ENCODE measurements at places on chromosomes 6 and 20. TPM values are rescaled to one million over a fixed set of nuclear protein-coding genes. Genes with fewer than 3 reads are reported as not detected.

GRCh38 chr6:153613719-153614455 lies 425.2 kb upstream of the OPRM1 start:
- no peak for DNase-seq

The GPR6 gene
- total RNA-seq: not detected

The C6orf58 gene
- total RNA-seq: not detected

GRCh38 chr6:168730931-168731716 lies 290.1 kb downstream of the SMOC2 start:
- no peak for DNase-seq

- no peak for DNase-seq
These were observed 217.5 kb downstream of the GJA1 start for GRCh38 chr6:121652726-121653623.

The TNFRSF6B gene
- 0.54 TPM for total RNA-seq

- DNase-seq: no peak
These were observed 6.9 kb downstream of the NOTCH4 start for GRCh38 chr6:32216998-32217397.

DNA sequence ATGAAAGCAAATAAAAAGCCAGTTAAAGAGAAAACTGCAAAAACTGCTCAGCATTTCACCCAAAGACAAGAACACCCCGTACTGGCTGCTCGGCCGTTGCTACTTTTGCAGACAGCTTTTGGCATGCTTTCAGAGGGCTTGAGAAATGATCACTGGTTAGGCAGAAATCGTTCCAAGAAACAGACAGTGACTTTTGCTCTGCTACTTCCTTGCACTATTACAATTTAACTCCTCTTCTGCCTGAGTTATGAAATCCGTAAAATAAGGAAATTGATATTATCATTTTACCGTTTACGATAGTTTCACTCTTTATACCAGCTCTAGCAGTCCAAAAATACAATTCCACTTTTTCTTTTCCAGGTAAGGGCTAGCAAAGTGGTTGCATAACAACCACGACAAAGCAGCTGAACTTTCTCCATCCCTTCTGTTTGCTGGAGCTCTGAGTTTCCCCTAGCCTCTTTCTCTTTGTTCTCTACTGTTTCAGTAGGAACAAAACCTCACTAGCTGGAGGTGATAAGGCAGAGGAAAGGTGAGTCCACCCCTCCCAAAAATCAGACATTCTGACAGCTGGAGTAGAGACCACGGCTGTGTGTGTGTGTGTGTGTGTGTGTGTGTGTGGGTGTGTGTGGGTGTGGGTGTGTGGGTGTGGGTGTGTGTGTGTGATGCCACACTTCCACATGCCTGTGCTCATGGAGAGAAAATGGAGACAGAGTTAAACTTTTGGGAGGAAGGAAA lies 191.8 kb upstream of the RREB1 start:
- DNase-seq: peak; percentile 38

The POM121L2 gene
- not detected for total RNA-seq

The CRIP3 gene
- total RNA-seq: 0.27 TPM

- DNase-seq: no peak
These were observed 2.8 kb upstream of the KCNQ2 start for GRCh38 chr20:63475209-63475608.

The MYB gene
- 250 TPM for total RNA-seq

- DNase-seq: no peak
These were observed 4.2 kb downstream of the BEND6 start for GRCh38 chr6:56959094-56959493.

- DNase-seq: no peak
These were observed 958.8 kb downstream of the TFAP2A start for GRCh38 chr6:9455864-9456658.

The RIPPLY2 gene
- total RNA-seq: not detected

The ZC3H12D gene
- total RNA-seq: 3.8 TPM

- no peak for DNase-seq
These were observed 1.2 kb downstream of the ALDH8A1 start for GRCh38 chr6:134948691-134949090.

The ID4 gene
- 0.27 TPM for total RNA-seq

- no peak for DNase-seq
These were observed 46.1 kb upstream of the TNFAIP3 start for GRCh38 chr6:137820952-137821351.

GRCh38 chr6:437037-437392 lies 45.5 kb downstream of the IRF4 start:
- DNase-seq: no peak

The EPB41L1 gene
- 1.3 TPM for total RNA-seq

DNA sequence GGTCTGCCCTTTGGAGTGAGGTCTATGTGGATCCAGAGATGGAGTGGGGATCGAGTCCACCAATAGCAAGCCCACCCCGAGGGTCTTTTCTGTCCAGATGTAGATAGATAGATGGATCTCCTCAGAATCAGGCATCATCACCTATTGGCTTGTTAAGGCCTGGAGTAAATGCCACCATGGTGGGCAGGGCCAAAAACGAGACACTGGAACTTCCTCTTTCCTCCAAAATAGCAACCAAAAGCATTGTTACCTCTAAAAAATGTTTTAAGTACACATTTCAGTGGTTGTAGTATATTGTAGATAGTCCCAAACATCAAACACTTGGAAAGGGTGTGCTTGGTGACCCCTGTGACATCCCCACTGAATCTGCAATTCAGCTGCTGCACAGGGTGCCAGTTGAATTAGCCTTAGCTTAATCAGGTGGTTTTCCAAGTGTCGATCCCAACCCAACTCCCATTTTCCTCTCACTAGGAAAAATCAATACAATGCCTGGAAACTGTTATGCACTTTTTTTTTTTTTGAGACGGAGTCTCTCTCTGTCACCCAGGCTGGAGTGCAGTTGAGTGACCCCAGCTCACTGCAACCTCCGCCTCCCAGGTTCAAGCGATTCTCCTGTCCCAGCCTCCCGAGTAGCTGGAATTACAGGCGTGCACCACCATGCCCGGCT lies 35.0 kb upstream of the NELFCD start:
- DNase-seq: peak; percentile 3

DNA sequence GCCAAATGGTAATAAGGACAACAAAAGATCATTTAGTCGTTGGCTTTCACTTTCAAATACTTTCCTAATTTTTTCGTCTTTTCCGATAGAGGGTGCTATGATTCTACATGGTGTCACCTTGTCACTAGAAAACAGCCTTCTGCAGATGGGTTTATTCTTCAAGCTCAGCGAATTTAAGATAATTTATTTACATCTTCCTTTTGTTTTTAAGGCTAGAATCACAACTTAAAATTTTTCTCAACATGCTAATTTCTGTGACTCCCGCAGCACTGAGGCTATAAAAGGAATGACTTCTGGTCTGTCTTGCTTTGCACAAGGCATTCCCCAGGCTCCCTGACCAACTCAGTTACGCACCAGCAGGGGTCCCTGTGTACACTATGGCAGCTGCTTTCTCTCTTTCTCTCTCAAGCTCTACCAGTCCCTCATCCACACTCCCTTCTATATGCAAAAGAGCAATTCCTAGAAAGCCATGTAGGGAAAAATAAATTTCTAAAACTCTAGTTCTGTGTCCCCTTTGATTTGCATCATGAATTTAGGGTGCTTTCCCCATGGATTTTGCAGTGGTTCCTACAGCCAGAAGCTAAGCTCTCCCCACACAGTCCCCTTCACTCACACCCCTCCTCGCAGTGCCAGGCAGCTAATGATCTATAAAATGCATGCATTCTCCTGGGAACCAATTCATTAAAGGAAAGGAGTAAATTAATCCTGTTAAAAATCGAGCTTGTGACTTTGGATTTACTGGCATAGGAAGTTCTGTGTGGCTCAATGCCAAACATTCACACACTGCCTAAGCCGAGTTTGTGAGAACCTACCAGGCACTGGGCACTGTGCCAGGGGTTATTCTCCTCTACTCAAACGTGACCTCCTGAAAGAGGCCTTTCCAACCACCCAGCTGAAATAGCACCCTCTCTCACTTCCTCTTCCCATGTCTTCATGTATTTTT lies 74.5 kb downstream of the DCDC2 start:
- peak; percentile 5 for DNase-seq

The PPP1R16B gene
- 10.8 TPM for total RNA-seq

DNA sequence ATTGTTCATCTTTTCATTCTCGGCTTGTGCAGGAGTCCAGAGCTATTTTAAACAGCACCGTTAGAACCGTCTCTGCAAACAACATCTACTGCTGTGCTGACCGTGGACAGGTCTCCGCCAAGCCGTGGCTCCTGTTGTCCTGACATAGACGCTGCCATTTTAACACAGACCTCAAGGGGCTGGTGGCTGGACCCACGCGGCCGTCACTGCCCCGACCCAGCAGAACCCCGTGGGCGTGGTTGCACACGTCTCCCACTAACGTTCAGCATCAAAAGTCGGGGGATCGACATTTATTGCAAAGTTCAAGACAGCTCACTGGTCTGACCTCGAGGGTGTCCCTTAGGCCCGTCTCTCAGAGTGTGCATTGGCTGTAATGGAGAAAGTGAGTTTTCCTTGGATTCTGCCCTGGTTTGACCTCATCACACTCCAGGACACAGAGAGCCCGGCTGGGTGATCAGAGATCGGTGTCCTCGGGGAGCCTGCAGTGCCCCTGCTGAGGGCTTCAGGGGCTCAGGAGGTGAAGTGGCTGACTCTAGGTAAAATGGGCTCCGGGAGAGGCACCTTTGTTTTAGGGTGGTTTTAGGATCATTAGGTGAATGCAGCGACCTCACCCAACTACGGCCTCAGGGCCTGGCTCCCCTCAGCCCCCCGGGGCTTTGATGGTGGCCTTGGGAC lies 363.2 kb downstream of the THBS2 start:
- DNase-seq: no peak

DNA sequence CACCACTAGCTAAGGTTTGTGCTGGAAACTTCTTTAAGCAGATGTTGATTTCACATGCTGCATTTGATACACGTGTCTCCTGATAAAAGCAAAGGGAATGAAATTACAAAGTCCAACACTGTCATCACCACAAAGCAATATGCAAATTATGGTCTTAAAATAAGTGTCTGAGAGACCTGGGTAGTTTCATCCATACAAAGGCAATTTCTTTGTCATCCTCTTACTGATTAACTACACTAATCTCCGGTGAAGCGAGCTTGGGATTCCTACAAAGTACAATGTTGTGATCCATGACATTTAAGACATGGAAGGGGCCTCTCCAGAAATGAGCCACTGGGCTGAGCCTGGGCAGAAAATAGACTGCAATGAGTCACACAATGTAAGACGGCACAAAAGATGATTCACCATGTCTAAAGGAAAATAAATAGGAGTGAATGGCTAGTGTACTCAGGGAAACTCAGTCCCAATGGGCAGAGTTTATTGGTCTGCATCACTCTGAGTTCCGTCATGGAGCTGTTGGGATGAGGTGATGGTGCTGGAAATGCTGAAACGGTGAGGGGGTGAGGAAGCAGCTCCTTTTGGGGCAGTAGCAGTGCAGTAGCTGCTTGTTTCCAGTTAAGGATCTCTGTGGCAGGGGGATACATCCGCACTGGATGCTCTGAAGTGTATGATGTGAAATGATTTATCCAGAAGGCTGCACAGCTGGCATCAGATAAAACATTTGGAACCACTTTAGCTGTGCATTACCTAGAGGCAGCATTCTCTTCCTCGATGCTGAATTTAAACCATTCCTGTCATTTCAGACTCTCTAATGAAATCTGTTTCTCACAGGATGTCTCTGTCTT lies 103.3 kb downstream of the IBTK start:
- DNase-seq: no peak

GRCh38 chr6:166757232-166758135 lies 130.4 kb upstream of the RPS6KA2 start:
- no peak for DNase-seq

DNA sequence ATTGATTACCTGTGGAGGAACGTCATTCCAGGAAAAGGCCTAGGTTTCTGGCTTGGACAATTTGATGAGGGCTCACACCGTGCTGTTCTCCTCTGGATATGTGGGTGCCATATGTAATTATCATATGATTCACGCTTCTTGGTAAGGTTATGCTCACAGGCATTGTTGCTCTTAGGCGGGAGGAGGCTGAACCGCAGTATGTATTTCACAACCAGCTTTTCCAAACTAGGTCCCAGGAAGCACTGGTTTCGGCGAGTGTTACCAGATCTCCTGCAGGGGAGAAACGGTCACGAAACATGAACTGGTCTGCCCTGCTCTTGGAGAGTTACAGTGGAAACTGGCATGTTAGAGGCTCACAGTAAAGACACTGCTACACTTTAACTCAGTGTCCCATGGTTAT lies 793 bp upstream of the FAM50B start:
- no peak for DNase-seq

- no peak for DNase-seq
These were observed 72.0 kb downstream of the DST start for GRCh38 chr6:56570413-56571359.

The C4B gene
- total RNA-seq: 4.6 TPM

DNA sequence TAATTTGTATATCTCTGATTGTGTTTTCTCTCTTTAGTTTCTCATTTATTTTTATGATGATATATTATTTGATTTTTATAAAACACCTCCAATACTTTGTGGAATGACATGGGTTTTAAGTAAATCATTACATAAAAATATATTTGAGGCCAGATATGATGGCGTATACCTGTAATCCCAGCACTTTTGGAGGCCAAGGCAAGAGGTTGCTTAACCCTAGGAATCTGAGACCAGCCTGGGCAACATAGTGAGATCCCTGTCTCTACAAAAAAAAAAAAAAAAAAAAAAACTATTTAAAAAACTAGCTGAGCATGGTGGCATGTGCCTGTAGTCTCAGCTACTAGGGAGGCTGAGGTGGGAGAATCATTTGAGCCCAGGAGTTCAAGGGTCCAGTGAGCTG lies 87.3 kb downstream of the BMP6 start:
- no peak for DNase-seq

GRCh38 chr20:31667315-31668285 lies 29.9 kb downstream of the COX4I2 start:
- DNase-seq: peak; percentile 88

The RUNX2 gene
- 26.1 TPM for total RNA-seq

- DNase-seq: peak; percentile 42
These were observed 681 bp downstream of the DIDO1 start for GRCh38 chr20:62925420-62926228.

- DNase-seq: peak; percentile 16
These were observed 731.4 kb upstream of the CITED2 start for GRCh38 chr6:140105857-140106256.

GRCh38 chr6:78909391-78909790 lies 42.0 kb downstream of the IRAK1BP1 start:
- no peak for DNase-seq

The LINC00237 gene
- total RNA-seq: not detected

The PREP gene
- 14.8 TPM for total RNA-seq

DNA sequence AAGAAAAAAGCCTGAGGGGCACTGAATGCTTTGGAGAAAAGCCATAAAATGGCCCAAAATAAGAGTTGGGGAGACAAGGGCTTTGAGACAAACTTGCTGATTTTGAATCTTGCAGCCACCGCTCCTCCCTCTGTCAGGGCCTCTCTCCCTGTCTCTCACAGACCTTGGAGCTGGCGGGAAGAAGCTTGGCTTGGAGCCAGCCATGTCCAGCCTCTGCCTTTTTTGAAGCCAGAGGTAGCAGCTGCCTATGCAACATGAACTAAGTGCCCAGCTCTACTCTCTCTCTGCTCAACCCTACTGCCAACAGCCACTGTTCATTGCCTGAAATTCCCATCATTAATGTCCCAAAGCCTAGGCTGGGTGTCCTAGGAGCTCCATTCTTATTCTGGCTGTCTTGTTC lies 63.7 kb upstream of the CTNNBL1 start:
- no peak for DNase-seq

The PPP1R14C gene
- total RNA-seq: under 0.01 TPM

Data from hematopoietic multipotent progenitor cell (in vitro differentiated cells).